ENCODE measurements at places on chromosomes 7 and 10.

DNA sequence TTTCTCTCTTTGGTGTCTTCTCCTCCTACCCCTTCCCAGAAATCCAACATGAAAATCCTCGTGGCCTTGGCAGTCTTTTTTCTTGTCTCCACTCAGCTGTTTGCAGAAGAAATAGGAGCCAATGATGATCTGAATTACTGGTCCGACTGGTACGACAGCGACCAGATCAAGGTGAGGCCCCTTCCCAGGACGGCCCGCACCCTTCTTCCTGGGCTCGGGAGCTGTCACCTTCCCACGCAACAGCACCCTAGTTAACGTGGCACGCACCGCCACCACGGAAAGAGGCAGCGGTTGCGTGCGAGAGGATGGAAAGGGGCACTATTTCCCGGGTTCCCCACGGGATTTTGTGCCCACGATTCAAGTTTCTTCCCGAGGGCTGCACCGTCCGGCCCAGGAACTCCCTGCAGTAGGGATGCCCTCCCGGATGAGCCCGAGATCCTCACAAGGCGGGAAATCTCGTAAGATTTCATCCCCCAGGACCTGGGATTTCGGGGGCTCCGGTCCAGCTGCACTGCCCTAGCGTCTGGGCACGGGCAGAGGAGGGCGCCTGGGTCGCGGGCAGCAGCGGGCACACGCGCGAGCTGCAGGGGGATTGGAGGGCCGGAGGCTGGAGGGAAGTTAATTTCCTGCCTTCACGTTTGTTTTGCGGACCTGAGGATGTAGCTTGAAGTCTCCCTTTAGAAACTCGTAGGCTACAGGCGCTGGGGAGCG is 834 bp downstream of the TAC1 start:
- no peak for DNase-seq

DNA sequence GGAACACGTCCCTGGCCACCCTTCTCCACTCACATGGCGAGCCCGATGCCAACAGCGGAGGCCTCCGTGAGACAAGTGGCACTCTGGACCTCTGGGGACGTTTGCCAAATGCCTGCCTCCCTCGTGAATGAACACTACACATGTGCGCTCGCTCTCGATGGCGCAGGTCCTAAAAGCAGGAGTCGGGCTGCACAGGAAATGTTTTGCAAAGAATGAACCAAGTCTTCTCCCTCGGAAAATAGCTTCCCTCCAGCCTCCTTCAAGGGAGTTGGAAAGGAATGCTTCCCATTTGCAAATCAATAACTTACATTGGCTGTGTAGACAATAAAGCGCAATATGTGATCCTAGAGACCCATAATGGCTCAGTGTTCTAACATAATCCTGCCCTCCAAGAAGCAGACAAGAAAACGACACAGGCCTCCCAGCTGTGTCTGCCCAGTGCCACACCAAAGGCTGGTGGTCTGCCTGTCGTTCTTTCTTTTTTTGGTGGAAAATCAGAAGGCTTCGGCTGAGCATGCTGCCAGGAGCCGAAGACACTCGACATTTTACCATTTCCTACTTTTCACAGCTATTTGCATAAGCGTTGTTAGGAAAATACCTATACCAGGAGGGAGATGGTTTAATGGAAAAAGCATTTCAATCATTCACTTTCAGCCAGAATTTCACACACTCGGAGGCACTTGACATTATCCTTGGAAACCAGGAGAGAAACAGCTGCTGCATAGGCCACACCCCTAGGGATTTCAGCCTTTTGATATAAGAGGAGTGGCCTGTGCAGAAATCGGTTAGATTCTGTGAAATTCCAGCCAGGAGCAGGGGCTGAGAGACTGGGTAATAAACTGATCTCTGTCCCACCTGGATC is 38.4 kb downstream of the ATXN7L1 start:
- DNase-seq: no peak

- DNase-seq: no peak
Measured at GRCh38 chr7:21412410-21412851, 15.5 kb upstream of the SP4 start.

- peak; percentile 40 for DNase-seq
Measured at GRCh38 chr7:134946260-134946659, 40.0 kb upstream of the AGBL3 start.

DNA sequence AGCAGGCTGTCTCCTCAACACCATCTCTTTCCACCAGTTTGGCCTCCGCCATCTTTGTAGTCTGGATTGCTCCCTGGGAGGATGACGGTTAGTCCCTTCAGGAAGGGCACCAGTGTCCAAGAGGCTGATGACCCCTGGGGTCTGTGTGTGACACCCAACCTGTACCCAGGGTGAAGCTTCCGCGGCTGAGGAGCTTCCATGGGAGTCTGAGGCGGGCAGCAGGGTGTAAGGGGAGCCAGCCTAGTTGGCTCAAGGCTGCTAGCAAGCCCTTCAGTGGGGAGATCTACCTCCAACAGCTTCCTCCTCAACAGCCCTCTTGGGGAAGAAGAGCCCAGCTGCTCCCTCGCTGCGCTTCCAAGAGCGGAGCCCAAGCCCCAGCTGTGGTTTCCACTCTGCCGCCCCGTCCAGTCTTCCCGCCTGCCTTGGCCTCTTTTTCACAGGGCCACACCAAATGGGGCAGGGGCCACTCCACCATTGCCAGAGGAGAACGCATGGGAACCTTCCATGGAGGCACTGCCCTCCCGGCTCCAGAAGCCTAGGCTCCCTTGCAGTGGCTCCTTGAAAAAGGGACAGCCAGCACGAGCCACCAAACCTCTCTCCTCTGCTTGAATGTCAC is 57.4 kb downstream of the TMEM209 start:
- DNase-seq: no peak

- DNase-seq: no peak
Measured at GRCh38 chr10:69836731-69837030, 35.0 kb downstream of the COL13A1 start.

- DNase-seq: no peak
Measured at GRCh38 chr7:39464350-39465054, 101.7 kb upstream of the YAE1 start.

Data from fibroblast of pulmonary artery (primary cell).